ENCODE measurements at places on chromosomes 1 and 21.

- DNase-seq, result no peak
These were observed 3.2 kb upstream of the AK2 start for GRCh38 chr1:33039840-33040239.

DNA sequence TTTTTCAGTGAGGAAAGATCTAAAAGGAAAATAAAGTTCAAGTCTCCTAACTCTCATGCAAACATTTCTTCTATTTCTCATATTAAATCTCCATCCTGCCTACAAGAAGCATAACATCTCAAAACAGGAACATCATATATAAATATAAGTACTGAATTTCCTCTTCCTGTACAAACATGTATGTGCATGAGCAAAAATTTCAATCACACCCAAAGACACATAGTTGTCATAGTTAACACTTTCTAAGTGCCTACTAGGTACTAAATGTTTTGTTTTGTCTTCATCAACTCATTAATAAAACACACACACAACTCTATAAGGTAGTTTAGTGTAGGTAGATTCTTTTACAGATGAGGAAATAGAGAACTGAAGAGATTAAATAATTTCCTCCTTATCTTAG lies 237.1 kb upstream of the ADGRL2 start:
- DNase-seq, result no peak

DNA sequence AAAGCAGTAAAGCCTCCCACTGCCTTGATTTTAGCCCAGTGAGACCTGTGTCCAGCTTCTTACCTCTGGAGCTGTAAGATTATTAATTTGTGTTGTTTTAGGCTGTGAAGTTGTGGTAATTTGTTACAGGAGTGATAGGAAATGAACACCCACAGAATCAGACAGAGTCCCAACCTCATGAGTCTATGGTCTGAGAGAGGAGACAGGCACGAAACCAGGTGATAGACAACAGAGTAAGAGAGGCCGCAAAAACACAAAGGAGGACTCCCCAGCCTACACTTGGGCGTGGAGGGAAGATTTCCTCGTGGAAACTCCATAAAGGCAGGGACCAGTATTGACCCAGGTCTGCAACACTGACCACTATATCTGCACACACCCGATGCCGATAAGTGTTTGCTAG lies 234.6 kb upstream of the JUN start:
- no peak for DNase-seq

GRCh38 chr1:43058545-43059360 lies 100.1 kb upstream of the SLC2A1 start:
- DNase-seq, result peak; percentile 59

DNA sequence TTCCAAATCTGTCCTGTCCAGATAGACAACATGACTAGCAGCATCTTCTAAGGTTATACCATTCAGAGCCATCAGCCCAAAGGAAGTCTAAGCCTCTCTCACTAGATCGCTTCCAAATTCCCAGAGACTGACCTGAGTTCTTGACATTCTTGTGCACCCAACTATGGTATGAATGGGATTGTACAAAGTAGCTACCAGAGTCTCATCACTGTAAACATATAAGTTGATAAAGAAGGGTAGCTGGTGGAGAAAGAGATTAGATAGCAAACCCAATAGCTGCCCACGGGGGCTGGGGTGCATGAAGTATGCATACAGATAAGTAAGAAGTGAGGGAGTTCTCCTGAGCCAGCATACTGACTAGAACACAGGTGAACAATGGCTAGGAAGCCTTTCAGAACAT lies 180.0 kb downstream of the PLPP3 start:
- no peak for DNase-seq

DNA sequence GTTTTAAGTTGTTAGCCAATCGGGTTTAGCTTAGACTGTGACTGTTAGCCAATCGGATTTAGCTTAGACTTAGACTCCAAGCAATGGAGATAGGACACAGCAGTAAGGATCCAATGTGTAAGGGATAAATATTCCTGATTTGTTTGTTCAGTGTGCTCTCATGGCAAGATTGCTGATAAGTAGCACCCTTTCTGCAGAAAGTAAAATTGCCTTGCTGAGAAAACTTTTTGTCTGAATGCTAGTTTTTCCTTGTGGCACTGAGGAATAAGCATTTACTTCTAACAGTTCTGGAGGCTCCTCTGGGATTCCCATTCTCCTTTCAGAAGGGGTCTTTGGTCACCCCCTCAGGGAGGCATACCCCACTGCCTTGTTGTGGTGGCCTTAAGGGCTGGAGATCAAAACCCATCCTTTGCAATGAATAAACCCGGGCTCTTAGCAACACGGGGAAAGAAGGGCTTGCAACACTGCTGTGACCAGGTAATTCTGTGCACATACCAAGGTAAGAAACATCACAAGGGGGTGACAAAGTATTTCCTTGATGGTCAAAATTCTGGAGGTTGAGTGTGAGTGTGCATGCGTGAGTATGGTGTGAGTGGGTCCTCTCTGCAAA lies 45.4 kb downstream of the SERINC2 start:
- no peak for DNase-seq

DNA sequence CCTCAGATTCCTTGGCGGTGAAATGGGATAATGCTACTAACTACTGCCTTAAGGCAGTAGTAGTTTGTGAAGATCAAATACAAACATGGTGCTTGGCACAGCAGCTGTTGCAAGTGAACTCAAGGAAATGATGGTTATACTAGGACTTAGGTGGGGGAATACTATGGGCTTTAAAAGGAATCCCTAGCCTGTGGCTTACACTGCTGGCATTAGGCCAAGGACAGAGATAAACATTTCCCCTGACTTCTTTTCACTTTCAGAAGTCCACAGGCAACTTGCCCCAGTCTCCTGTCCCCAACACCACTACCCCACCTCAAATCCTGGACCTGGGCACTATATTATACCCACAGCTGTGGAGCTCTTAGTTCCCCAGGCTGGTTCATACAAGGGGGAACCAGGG lies 13.1 kb upstream of the VAMP4 start:
- no peak for DNase-seq

DNA sequence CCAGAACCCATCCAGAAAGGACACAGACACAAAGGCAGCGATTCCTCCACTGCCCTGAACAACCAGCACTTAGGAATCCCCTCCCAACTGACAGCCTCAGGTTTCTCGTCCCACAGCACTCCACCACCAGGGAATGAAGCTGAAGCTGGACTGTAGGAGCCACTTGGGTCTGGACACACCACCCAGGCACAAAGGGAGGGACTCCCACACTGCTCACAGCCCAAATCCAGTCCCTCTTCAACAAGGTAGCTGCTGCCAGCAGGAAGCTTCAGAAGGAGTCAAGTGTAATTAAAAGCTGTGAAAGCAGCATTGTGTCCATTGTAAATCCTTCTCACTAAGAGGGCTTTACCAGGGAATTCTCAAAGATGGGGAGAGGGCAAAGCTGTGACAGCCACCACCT lies 29.0 kb downstream of the LMX1A start:
- no peak for DNase-seq
